ENCODE measurements at places on chromosomes 7 and 10. TPM values are rescaled to one million over a fixed set of nuclear protein-coding genes. Genes with fewer than 3 reads are reported as not detected.

The ANKRD16 gene
- total RNA-seq = 9.0 TPM

The FZD1 gene
- 22.0 TPM for total RNA-seq

The UCMA gene
- total RNA-seq = not detected

The VWDE gene
- total RNA-seq = 0.32 TPM

DNA sequence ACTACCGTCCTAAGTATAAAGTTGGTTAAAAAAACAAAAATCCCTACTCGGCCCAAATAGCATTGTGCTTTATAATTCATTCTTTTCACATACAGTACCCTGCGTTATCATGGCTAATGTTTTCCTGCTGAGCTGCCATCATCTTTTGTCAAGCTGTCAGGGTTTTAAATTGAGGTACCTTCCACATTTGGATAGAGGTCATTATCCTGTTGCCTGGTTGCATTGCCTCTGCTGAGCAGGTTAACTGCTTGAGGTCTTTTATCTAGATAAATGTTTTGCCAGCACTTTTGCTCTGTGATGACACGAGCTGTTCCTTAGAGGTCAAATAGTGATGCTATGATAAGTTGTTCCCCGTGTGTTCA lies 94.4 kb upstream of the FZD1 start:
- no peak for DNase-seq

DNA sequence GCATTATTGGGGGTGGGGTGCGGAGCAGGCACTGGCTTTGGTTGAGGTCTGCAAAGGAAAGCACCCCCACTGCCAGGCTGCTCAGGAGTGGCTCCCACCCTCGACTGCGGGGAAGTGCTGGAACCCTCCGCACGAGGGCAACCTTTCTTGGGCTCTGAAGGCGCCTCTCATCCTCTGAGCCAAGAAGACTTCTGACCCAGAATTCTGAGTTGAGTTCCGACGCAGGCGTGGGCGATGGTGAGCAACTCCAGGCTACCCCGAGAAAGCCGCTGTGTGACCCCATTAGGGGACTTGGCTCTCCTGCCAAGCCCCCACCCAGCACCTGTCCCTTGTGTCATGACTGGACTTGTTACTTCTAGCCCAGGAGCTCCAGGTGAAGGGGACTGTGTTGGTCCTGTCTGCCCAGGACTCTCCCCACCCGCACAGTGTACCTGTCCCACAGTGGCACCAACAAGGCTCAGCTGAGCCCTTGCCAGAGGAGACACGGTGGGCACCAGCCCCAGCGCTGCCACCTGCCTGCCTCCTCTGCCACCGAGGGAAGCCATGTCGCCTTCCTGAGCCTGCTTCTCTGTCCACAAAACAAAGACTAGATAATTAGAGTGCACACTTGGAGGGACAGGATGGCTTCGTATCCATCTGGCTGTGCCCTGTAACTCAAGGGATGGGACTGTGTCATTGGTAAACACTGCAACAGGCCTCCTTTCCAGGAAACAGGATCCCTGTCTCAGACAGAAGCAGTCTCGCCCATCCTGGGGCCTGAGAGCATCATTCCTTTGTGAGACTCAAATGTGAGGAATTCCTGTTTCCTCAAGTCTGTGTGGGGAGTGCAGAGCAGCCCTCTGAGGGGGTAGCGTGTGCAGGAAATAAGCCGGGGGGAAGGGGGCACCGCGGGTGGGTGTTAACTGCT lies 128.8 kb downstream of the LHPP start:
- DNase-seq = no peak

GRCh38 chr7:42833411-42833810 lies 78.5 kb downstream of the C7orf25 start:
- DNase-seq = no peak

DNA sequence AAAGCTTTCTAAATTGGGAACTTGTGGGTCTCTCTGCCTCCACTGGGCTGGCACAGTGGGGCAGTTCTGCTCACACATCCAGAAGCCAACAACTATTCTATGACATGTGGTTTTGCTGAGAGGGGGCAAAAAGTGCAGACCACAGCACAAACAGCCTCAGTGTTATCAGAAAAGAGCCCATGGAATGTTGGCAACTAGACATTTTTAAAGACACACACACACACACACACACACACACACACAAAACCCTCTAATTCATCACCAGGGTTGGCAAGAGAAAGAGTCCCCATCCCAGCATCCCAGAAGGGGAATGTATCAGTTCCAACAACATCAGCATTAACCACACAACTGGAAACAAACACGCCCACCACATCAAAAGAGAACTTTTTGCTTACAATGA lies 117.1 kb downstream of the FGFR2 start:
- DNase-seq = no peak

All from lower leg skin (tissue), 4 donors.